ENCODE measurements at places on chromosomes 7 and 10.

- DNase-seq: no peak
Measured at GRCh38 chr10:12594448-12594944, 245.1 kb downstream of the CAMK1D start.

DNA sequence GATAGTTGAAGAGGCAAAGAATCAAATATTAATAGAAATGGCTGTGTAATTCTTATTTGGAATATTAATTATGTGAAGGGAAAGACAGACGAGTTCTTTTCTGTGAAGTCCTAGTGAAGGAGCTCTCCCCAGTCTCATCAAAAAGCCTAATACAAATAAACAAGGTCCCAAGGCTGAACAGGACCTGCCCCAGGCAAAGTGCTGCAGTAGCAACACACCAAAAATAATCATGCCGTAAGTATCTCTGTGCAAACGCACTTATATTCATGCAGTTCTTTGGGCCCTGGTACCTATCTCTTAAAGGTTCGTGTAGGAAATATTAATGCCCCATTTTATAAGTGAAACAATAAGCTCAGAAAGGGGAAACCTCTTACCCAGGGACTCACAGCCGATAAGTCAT is 12.2 kb upstream of the CHST15 start:
- no peak for DNase-seq

DNA sequence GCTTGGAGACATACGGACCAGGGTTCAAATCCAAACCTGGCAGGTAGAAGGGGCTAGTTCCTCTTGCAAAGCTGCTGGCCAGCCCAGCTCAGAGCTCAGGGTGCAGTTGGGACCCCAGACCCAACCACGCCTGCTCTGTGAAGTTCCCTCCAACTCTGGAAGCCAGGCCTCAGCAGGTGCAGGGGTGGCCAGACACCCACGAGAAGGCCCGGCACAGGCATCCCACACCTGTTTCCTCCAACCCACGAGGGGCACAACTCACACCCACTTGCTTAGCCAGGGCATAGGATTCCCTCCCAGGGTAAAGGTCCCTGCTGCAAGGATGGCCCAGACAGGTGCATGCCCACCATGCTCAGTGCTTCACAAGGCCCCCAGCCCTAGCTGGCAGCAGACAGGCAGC is 262.4 kb downstream of the GRID1 start:
- DNase-seq: no peak

- DNase-seq: no peak
Measured at GRCh38 chr7:4115941-4116610, 566.0 kb upstream of the FOXK1 start.

DNA sequence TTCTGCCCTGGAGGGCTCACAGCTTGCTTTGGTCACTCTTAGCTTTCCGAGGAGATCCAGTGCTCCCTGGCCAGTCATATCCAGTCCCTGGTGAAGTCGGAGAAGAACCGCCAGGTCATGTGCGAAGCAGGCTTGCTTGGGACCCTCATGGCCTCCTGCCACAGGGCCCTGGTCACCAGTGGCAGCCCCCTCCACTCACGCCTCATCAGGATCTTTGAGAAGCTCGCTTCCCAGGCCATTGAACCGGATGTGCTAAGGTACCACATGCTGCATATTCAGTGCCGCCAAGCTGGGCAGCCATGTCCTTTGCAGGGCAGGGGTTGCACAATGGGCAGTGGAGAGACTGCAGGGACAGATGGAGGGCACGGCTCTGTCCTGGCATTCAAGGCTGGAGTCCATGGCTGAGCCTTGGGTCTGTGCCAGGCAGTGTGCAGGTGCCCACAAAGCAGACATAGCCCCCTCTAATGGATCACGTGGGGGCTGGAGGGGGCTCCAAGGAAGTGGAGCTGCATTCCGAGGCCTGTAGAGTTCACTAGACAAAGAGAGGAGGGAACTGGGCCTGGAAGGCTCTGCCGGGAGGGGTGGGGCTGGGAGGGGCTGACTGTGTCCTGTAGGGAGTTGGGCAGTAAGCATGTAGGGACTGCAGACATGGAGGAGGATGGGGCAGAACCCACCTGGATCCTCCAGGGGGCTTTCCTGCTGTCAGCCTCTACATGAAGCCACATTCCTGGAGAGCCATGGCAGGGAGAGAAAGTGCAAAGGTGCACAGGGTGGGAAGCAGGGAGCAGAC is 89.9 kb downstream of the WDFY4 start:
- DNase-seq: no peak

- DNase-seq: no peak
Measured at GRCh38 chr7:158750702-158751101, 46.1 kb upstream of the NCAPG2 start.

DNA sequence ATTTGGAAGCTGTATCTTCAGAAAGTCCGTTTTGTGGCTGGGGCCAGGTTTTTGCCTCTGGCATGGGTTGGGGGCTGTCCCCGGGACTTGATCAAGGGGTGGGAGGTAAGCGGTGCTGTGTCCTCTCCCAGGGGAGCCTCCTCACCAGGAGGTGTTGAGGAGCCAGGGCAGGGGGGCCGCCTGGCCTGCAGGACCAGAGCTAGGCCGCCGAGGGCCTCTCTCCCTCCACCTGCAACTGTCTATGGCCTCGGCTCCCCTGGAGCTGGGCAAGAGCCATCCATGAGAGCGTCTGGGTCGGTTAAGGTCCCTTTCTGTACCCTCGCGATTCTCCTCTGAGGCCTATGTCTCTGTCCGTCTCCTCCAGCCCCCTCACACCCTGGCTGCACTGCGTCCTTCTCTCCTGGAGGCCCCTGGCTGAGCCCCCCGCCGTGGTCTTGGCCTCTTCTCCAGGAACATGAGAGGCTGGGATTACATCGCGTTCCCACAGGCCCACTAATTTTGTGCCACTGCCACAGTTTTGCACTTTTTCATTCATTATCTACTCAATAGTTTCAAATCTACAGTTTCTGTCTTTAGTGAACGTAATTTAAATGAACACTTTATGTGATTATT is 20.6 kb downstream of the CALML5 start:
- DNase-seq: no peak

- DNase-seq: no peak
Measured at GRCh38 chr7:127658970-127659630, 7.1 kb downstream of the SND1 start.

DNA sequence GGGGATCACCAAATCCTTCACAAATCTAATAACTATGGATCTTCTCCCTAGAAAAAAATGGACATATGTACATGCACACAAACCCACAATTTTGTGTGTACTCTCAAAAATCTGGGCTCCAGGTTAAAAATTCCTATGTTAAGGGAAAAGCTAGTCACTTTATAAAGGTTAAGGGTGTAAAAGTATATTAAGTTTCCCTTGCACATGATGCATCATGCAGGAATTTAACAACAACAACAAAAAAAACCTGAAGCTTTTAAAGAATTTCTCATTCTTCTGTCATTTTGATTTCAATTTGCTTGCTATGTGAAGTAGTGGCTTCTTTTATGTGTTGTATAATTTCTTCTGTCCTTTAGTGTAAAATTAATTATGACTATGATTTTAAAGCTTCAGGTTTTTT is 123.7 kb downstream of the CNOT4 start:
- DNase-seq: no peak

DNA sequence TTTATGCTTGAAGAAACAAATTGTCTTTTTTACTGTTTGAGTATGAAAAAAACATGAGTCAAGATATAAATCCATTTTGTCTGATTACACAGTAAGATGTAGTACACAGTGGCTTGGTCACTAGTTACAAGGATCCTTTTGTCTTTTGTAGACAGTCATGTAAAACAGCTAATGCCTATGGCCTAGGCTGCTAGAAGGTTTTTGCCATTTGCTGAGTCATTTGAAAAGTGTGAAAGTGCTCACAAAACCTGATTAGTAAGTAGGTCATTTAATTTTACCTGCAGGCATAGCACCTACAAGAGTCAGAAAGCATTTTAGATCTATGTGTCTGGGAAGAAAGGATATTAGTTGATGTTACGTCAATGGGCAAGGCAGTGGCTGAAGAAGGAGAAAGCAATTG is 819.4 kb downstream of the MAGI2 start:
- no peak for DNase-seq

DNA sequence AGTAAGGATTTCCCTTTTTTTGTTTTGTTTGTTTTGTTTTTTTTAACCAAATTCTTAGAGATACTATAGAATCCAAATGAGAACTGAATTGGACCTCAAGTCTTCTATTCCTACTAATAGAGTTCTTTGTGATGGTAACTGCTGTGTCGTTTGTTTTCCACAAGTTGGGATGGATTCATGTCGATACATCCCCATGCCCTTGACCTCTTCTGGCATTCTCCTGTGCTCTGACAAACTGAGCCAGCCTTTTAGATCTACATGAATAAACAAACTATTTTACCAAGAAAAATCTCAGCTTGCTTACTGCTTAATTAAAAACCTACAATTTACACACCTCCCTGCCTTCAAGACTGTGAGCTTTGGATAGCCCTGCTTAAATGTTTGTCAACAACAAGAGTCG is 3.9 kb downstream of the ZNF22 start:
- DNase-seq: no peak

GRCh38 chr7:113561446-113561845 is 357.4 kb downstream of the PPP1R3A start:
- DNase-seq: no peak

DNA sequence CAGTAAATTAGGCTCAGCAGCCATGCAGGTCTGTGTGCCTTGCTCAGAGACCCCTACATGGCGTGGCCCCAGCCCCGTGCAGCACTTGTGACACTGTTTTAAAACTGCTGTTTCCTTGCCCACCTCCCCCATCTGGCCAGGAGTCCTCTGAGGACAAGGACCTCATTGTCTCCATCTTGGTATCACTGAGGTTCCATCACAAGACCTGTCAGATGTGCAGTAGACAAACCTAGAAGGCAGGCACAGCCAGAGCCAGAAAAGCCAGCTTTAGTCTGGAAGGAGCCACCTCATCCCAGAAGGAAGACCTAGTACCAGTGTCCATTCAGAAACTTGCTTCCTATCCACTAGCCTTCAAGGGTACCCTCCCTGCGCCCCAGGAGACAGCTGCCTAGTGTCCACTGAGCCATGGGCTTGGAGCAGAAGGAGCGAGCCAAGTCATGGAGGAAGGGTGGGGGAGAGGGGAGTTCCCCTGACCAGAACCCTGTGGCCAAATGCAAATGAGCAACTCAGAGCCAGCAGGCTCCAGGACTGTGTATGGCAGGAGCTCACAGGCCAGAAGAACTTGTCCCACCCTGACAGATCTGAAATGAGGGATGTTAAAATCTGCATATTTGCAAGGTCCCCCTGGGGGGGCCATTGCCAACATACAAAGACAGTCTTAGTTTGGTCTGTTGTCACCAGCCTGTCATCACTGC is 176.1 kb downstream of the SH3PXD2A start:
- no peak for DNase-seq

- DNase-seq: no peak
Measured at GRCh38 chr10:86489071-86489810, 32.4 kb downstream of the WAPL start.

DNA sequence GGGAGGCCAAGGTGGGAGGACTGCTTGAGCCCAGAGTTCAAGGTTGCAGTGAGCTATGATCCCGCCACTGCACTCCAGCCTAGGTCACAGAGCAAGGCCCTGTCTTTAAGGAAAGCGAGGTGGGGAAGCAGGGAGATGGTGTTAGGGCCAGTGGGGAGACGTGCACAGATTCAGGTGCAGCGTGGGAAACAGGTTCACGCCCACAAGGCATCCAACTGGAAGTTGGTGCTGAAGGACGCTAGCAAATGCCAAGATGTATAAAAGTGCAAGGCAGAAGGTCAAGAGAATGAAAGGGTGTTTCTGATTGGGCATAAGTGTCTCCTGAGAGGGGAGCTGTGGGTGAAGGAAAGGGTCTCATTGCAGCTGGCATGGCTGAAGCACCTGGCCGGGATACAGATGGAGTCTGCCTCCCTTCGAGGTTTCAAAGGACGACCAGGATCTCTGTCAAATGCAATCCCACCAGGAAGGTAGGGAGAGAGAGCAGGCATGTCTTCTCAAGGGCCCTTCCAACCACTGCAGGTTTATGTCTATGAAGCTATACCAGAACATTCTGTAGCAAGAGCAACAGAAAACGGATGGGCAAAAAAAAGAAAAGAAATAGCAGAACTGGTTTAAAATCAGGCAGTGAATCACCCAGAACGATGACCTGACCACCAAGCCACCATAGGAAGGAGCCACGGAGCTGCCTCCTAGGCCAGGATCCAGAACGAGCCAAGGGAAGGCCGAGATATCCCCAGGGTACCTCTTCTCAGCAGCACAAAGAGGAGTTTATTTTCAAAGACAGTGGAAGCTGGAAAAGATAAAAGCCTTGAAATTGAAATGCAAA is 43.2 kb downstream of the GSDME start:
- DNase-seq: no peak

GRCh38 chr10:74932648-74933047 is 106.2 kb downstream of the KAT6B start:
- DNase-seq: no peak
